ENCODE measurements at places on chromosomes 12 and 14.

GRCh38 chr12:32546272-32546671, 132.8 kb upstream of the DNM1L start:
- no peak for DNase-seq

DNA sequence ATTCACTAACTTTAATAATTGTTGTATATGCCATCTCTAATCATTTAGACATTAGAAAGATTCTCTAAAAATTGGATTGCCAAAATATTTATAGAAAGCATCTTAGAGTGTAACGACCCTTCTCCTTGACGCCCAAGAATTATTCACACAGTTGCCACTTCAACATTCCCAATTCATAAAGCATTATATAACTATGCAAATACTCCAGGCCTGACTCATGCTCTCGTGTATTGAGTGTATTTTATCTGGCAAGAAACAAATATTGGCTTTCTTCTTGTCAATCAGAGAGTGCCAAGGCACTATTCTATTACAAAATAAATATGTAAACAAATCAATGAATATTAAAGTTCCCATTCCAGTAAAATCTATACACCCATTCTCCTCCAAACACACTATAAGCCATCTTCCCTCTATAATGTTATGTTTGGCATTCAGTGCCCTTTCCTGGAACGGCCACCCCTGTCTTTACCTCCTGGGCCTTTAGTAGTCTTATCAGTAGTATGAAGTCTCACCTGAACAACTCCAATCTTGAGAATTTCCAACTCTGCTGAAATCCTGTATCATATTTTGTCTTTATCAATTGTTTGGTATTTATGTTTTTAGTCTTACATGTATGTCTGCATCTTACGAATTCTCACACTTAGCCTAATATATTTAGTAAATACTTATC, 182.6 kb downstream of the PIK3C2G start:
- DNase-seq, result no peak

- DNase-seq, result no peak
These were observed 107.2 kb downstream of the PDE3A start for GRCh38 chr12:20475542-20475941.

DNA sequence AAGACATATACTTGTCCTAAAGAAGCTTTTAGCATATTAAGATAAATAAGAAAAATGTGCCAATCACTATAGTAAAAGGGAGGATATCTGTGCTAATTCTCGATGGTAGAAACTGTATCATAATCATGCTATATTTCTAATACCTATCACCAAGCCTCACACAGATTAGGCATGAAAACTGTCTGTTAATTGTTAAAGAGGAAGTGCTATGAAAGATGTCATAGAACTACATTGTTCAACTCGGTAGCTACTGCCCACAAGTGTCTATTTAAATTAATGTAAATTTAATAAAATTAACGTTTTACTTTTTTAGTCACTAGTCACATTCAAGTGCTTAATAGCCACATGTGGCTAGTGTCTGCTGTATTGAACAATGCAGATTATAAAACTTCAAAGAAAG, 77.5 kb upstream of the KICS2 start:
- no peak for DNase-seq

- no peak for DNase-seq
These were observed 214.9 kb downstream of the ZFP36L1 start for GRCh38 chr14:68577802-68578541.

DNA sequence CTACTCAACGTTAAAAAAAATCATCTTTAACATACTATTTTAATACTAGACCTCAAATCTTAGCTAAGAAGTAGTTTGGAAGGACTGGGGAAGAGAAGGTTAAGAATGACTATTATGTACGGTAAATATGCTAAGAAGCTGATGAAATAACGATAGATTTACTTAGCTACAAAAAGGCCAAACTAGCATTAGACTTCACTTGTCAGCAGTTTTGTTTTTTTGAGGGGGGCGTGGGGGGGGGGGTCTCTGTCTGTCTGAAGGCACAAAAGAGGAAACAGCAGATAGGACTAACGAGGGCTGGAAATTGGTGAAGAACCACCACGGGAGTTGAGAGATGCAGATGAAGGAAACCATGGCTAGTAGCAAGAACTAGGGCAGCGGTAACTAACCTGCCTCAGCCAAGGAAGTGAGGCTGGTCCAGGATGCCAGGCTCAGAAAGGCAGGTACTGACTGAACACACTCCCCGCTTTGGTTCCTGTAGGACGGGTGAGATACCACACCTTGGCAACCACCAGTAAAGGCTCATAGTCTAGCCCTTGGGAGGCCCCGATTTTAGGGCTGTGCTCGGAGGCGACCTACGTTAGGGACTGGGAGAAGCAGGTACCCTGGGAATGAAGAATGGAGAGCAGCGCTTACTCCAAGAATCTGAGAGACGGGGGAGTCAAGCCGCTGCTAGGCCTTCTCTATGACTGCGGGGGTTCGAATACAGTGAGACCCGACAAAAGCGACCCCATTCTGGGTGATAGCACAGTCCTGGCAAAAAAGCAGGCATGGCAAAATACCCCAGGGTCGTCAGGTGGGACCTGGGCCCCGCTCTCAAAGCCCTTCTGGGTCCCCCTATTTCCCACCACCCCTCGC, 675 bp downstream of the NEDD8 start:
- no peak for DNase-seq

DNA sequence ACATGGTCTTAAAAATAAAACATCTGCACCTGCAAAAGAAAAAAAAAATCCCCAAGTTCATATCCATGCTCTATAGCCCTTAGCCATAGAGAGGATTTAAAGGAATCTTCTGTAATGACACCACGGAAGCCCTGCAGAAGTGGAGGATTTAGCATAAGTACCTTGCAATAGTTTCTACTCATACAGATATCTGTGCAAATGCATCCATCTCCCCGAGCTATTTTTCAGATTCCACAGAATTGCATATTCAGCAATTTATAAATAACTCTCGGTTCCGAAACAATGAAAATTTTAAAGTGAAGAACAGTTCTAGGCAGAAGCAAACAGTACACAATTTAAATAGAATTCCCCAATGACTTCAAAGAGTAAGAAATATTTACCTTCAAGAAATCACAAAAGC, 424 bp downstream of the IGF1 start:
- no peak for DNase-seq

DNA sequence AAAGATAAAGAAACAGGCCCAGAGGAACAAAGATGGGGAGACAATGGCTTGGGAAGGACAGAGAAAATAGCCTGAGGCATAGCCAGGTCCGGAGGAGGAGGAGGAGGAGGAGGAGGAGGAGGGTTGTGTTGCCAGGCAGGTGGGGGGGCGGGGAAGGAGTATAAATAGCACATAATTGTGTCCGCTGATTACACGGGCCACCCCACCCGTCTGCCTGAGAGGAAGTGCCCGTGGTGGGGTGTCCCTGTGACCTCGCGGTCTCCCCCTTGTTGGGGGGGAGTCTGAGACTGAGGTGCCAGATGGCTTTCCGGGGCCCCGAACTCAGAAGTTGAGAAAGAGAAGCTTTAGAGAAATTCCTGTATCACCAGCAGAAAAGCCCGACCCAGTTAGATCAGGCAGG, 1.9 kb upstream of the SP7 start:
- no peak for DNase-seq

DNA sequence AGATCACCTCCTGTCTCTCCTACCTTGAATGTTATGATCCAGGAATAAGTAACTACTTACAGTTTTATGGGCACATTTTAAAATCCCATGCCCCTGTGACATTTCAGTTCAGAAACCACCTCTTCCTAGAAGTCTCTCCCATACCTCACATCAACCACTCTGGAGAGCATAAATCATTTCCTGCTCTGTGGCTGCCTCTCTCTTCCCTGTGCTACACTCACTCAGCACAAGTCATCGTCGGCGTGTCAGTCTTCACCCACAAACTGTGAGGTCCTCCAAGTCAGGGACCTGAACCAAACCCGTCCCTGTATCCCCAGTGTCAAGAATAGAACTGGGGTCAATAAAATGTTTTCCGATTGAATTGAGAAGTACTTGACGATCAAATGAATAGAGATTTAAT, 863.3 kb downstream of the BCL11B start:
- DNase-seq, result no peak

- no peak for DNase-seq
These were observed 37.5 kb downstream of the PLCZ1 start for GRCh38 chr12:18700271-18700670.

DNA sequence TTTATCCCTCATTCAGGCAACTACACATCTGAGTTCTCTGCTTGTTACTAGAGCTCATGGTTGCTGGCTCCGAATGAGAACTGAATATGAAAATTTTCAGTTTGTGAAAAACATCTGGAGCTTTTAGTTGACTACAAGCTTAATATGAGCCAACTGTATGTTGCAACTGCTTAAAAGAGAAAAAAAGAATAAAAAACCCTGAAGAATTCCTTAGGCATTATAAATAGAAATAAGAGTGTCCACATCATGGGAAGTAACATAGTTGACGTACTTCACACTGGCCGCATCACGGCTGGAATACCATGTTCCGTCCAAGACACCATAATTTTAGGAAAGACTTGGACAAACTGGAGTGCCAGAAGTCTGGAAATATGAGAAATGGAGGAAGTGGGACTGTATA, 57.9 kb downstream of the PDE3A start:
- DNase-seq, result no peak

GRCh38 chr12:48163150-48163747, 5.9 kb upstream of the ASB8 start:
- DNase-seq, result no peak

GRCh38 chr12:132747896-132748295, 13.7 kb downstream of the ANKLE2 start:
- DNase-seq, result no peak

GRCh38 chr12:124248941-124249825, 45.7 kb upstream of the RFLNA start:
- no peak for DNase-seq

Data from stimulated activated CD4-positive, alpha-beta T cell treated with anti-CD3 and anti-CD28 coated beads, Interleukin-15, amount 100 ng/mL, for 1 hour (primary cell).